Right cardiac atrium (tissue), 5 donors: ENCODE measurements at places on chromosomes 16 and 17. TPM values are rescaled to one million over a fixed set of nuclear protein-coding genes. Genes with fewer than 3 reads are reported as not detected.

The ZNHIT3 gene
- total RNA-seq: 17.7 TPM

The SLC38A8 gene
- total RNA-seq: not detected

The KRTAP3-1 gene
- not detected for total RNA-seq

The KRT24 gene
- not detected for total RNA-seq

The TERB1 gene
- not detected for total RNA-seq

The CACNG4 gene
- 0.14 TPM for total RNA-seq

The SEPTIN1 gene
- total RNA-seq: 3.6 TPM

The EME2 gene
- total RNA-seq: 8.1 TPM

The GPR142 gene
- total RNA-seq: not detected

The WWOX gene
- total RNA-seq: 10.1 TPM

The UTS2R gene
- total RNA-seq: 7.5 TPM

The SCN4A gene
- 3.4 TPM for total RNA-seq

The CCL17 gene
- not detected for total RNA-seq

The TBC1D3K gene
- not detected for total RNA-seq

The TAC4 gene
- not detected for total RNA-seq

The KRTAP2-2 gene
- not detected for total RNA-seq

The ZG16B gene
- not detected for total RNA-seq

The MT1M gene
- 5.5 TPM for total RNA-seq

The SOCS3 gene
- total RNA-seq: 6.6 TPM

The CLDN7 gene
- 2.5 TPM for total RNA-seq

The MSRB1 gene
- total RNA-seq: 25.5 TPM

The CCL7 gene
- not detected for total RNA-seq

The GNGT2 gene
- 1.9 TPM for total RNA-seq

The ACSM2A gene
- total RNA-seq: not detected

The TMEM220 gene
- total RNA-seq: 8.3 TPM

The ZACN gene
- not detected for total RNA-seq

The KRT16 gene
- total RNA-seq: not detected

The DOC2B gene
- total RNA-seq: 3.1 TPM

The NRN1L gene
- total RNA-seq: not detected

The ABCA8 gene
- 81.8 TPM for total RNA-seq

The TBC1D3C gene
- not detected for total RNA-seq
